ENCODE measurements at places on chromosomes 11 and 22. TPM values are rescaled to one million over a fixed set of nuclear protein-coding genes. Genes with fewer than 3 reads are reported as not detected.
A peak's percentile ranks its signal among the peaks of the same experiment; 100 is the strongest.

The POTEH gene
- not detected for total RNA-seq

The RASD2 gene
- 0.19 TPM for total RNA-seq

The ZBTB16 gene
- 29.7 TPM for total RNA-seq

The ELFN2 gene
- 1.1 TPM for total RNA-seq

The BCR gene
- 36.0 TPM for total RNA-seq

The P2RY6 gene
- total RNA-seq, result not detected

The SLC5A12 gene
- 5.0 TPM for total RNA-seq

DNA sequence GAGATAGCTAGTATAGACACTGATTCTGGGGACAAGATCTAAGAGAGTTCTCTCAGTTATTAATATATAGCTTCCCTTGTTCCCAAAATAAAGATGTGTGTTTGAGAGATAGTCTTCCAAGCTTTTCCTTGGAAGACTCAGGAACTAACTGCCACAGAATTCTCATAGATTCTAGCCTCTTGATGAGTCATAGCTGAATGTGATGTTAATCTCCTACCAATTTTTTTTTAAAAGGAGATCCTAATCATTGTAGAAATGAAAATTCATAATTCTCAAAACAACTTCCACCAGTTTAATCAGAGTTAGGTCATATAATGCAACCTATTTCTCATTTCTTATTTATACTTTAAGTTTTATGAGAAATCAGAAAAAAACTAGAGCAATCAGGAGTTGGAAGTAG, 148.8 kb downstream of the JRKL start:
- no peak for DNase-seq

GRCh38 chr22:30348809-30349208, 7.9 kb downstream of the SF3A1 start:
- no peak for DNase-seq

DNA sequence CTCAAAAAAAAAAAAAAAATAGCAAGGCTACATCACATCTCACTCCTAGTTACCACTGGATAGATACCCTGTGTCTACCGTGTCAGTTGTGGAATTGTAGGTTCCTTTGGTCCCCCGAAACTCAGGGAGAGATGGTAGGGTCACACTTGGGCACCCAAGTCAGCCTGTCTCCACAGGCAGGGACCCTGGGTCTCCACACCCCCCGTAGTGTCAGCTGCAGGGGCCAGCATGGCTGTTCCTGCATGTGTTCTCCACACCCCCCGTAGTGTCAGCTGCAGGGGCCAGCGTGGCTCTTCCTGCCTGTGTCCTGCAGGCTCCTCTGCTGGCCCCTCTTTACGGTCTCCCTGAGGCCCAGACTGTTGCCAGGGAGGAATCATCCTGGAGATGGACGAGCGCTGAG, 282.1 kb downstream of the BRD1 start:
- no peak for DNase-seq

- DNase-seq, result no peak
Measured at GRCh38 chr22:39289533-39289932, 29.9 kb downstream of the RPL3 start.

- DNase-seq, result no peak
Measured at GRCh38 chr11:4704790-4705334, 278 bp downstream of the MMP26 start.

GRCh38 chr11:93464927-93465540, 78.2 kb downstream of the SMCO4 start:
- no peak for DNase-seq

DNA sequence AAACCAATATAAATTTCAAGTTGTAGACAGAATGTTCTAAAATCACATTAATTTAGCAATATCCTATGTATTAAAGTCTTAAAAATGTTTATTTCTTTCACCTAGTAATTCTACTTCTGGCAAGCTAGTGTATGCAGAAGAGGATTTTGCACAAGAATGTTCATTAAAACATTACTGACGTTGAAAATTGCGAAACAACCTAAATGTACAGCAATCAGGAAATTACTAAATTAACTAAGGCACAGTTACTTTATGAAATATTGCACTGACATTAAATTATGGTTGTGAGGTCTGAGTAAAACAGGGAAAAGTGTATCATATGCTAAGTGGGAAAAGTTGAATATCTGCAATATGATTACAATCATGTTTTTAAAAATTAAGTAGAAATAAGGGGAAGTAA, 4.1 kb downstream of the SLC36A4 start:
- no peak for DNase-seq

- peak; percentile 85 for DNase-seq
Measured at GRCh38 chr22:46355369-46355995, 20.0 kb downstream of the TRMU start.

DNA sequence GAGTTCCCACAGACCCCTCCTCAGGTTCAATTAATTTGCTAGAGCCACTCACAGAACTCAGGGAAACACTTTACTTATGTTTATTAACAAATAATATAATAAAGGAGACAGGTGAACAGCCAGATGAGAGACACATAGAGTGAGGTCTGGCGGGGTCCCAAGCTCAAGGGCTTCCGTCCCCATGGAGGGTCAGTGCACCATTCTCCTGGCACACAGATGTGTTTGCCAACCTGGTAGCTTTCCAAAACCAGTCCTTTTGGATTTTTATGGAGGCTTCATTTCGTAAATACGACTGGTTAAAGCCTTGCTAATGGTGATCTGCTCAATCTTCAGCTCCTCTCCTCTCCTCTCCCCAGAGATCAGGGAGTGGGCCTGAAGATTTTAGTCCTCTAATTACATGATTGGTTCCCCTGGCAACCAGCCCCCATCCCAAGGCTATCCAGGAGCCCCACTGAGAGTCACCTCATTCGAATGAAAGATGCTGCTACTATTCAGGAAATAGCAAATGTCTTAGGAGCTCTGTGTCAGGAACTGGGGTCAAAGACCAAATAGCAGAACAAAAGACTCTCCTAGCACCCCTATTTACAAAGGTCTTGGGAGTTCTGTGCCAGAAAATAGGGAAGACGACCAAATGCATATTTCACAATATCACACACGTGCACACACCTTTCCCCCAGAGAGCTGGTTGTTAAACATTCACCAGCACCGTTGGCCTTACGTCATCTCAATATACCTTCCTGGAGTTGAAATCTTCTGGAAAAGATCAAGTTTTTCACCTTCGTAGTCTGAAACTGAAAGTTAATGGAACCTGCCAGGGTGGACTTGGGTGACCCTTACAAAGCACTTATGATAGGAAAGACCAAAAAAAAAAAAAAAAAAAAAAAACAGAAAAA, 23.8 kb upstream of the CAPRIN1 start:
- no peak for DNase-seq

GRCh38 chr22:27588268-27588667, 213.3 kb downstream of the MN1 start:
- DNase-seq, result no peak

DNA sequence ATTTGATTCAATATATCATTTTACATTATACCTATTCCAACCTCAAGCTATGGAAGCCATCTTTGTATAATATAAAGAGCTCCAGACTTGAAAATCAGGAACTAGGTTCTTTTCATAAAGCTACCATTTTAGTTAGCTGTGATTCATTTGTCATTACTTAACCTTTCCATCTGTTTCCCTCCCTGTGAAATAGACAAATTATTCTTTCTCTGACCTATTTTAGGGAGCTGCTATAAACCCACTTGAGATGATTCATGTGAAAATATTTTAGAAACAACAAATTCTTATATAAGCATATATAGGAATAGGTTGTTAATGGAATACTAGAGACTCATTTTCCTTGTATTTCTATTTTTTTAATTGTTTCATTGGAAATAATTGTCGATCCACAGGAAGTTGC, 1012.1 kb downstream of the OPCML start:
- DNase-seq, result no peak

- peak; percentile 88 for DNase-seq
Measured at GRCh38 chr22:37267135-37267587, 15.1 kb upstream of the CYTH4 start.
